ENCODE measurements at places on chromosomes 5 and 9.

GRCh38 chr5:145936401-145937131 is at the start of gene SH3RF2:
SH3RF2 (plus strand) TSS chr5:145936578; CDS start chr5:145937929, 1,351 bp downstream.
- no peak for DNase-seq

DNA sequence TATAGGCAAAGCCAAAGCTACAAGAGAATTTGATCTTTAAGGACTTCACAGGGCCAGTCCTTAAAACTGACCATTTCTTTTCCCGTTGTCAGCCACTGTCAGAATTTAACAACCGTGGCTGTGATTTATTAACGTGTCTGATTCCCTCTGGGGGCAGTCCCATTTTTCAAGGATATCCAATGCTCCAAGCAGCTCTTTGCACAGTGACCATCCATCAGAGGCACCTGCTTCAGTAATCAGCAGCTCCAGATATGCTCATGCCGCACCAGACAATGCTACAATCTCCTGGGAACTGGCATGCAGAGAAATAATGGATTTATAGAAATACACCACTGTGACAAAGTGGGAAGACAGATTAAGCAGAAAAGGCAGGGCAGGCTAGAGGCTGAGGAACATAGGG is 163.3 kb upstream of the PPP1R2B start:
- DNase-seq, result no peak

- DNase-seq, result no peak
Measured at GRCh38 chr5:175713930-175714329, 56.1 kb downstream of the HRH2 start.

- no peak for DNase-seq
Measured at GRCh38 chr5:157961176-157961575, 102.2 kb upstream of the CLINT1 start.

DNA sequence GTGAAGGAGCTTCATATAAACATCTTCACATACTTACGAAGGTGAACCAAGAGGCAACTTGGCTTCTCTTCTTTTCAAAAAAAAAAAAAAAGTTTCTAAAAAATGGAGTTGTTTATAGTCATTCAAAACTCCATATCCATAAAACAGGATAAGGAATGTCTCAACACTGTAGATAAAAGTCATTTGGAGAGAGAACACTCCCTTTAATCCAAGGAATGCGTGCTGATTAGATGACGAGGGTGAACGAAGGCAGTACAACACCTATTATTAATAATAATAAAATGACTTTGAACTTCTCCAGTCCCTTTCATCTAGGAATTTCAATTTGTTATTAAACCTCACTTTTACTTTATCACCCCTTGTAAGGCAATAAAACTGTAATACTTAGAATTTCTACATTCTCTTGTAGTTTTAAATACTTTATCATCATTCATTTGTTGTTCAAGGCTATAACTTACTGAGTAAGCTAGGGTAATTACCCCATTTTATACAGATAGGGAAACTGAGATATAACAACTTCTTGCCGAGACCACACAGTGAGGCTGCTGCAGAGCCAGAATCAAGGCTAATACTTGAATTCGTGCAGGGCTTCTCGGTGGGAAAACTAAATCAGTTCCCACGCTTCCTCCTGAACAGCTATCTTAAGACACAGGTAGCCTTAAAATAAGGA is 377.1 kb downstream of the EFNA5 start:
- DNase-seq, result no peak

DNA sequence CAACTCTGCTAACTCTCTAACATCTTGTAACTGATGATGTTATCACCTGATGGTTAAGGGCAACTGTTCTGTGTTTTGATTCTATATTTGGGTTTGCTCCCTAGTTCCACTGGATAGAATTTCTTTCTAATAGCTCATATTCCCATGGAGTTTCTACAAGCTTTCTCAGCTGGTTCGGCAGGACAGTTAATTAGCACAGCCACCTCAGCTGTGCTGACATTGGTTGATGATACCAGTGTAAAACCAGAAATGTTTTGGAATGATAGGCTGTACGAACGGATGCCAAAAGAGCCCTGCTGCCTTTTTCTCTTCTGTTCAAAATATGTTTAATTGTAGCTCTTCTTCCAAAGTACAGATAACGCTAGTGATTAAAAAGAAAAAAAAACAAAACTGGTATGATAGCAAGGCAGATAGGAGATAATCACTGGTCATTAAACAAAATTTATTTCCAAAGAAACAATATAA is 440.5 kb upstream of the ZNF608 start:
- DNase-seq, result no peak

GRCh38 chr9:38274800-38275199 is 117.7 kb upstream of the ALDH1B1 start:
- DNase-seq, result peak; percentile 12
